ENCODE measurements at places on chromosomes 5 and 9. TPM values are rescaled to one million over a fixed set of nuclear protein-coding genes. Genes with fewer than 3 reads are reported as not detected.

GRCh38 chr9:127783111-127784008 is 2.5 kb upstream of the CDK9 start:
- H3K4me1 ChIP-seq: peaks cover 46% of the 10 kb centered on the region
- H3K4me3 ChIP-seq: no peak overlapping the region
- H3K27ac ChIP-seq: peak overlapping the region; percentile 96
- H3K36me3 ChIP-seq: peaks cover 18% of the 10 kb centered on the region
- DNase-seq: peak; percentile 93
- H3K27me3 ChIP-seq: no peaks in the 10 kb centered on the region

GRCh38 chr9:81871695-81872094 is 56.5 kb upstream of the SPATA31D4 start:
- no peak overlapping the region for H3K27ac ChIP-seq
- no peaks in the 10 kb centered on the region for H3K36me3 ChIP-seq
- no peaks in the 10 kb centered on the region for H3K4me1 ChIP-seq
- no peak for DNase-seq
- H3K4me3 ChIP-seq: no peak overlapping the region

DNA sequence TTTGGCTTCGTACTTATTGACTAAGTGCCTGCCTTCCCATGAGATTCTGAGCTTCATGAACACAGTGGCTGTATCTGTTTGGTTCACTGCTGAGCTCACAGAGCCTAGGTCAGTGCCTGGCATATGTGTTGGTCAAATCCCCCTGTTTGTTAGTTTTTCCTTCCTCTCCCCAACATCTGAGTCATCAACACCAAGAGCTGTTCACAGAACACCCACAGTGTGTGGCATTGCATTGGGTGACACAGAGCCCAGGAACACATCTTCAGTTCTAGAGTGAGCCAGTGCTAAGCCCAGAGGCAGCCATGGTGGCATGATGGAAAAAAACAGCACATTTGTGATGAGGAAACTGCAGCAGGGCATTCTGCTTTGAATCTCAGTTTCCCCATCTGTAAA is 294.6 kb downstream of the SEC61B start:
- H3K36me3 ChIP-seq: no peaks in the 10 kb centered on the region
- H3K4me1 ChIP-seq: no peaks in the 10 kb centered on the region

- peak overlapping the region; percentile 78 for H3K27ac ChIP-seq
- H3K36me3 ChIP-seq: no peaks in the 10 kb centered on the region
- DNase-seq: no peak
- H3K4me3 ChIP-seq: no peak overlapping the region
Measured at GRCh38 chr5:65128226-65128625, 353.5 kb downstream of the ADAMTS6 start.

DNA sequence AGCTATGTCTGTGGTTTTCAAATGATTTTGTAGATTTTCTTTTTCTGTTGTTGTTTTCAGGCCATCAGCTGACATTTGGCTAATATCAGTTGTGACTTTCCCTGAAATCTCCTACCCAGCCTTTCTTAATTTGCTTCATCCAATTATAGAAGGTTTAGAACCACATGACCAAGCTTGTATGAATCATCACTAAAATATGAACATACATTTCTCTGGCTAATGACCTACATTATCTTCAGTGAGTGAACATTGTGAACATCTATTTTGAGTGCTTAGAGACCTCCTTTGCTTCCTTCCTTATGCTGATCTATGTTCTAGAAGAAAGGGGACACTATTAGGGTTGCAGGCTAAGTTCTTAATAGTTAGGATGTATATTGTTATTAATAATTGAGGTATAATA is 532.5 kb downstream of the RAB3C start:
- no peak for DNase-seq
- H3K27ac ChIP-seq: no peak overlapping the region

GRCh38 chr9:99023231-99023630 is 79.5 kb downstream of the COL15A1 start:
- H3K4me3 ChIP-seq: no peak overlapping the region
- H3K27ac ChIP-seq: peak overlapping the region; percentile 64
- no peak for DNase-seq

- no peaks in the 10 kb centered on the region for H3K4me1 ChIP-seq
- no peaks in the 10 kb centered on the region for H3K36me3 ChIP-seq
- H3K27me3 ChIP-seq: peaks cover 20% of the 10 kb centered on the region
Measured at GRCh38 chr5:174175716-174176268, 130.3 kb downstream of the NSG2 start.

DNA sequence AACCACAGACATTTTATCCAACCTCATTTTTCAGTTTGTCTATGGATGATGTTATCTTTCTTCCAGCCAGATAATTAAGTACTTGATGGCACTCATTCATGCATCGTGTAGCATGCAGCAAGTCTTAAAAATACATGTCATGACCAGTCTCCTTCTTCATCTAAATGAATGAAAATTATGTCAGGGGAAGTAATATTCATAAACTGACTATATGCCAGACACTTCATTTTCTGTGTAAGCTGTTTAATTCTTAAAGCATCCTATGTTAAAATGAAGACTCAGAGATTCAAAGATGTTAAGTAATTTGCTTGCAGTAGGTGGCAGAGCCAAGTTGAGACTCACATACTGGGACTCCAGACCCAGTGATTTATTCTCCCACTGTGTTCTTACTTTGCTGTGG is 181.7 kb upstream of the CD180 start:
- H3K36me3 ChIP-seq: no peaks in the 10 kb centered on the region
- H3K4me3 ChIP-seq: no peak overlapping the region
- DNase-seq: no peak
- H3K27me3 ChIP-seq: no peaks in the 10 kb centered on the region
- H3K4me1 ChIP-seq: no peaks in the 10 kb centered on the region

GRCh38 chr5:108521841-108522506 is 140.1 kb upstream of the FBXL17 start:
- no peaks in the 10 kb centered on the region for H3K4me1 ChIP-seq
- no peaks in the 10 kb centered on the region for H3K27me3 ChIP-seq
- no peak for DNase-seq
- no peak overlapping the region for H3K4me3 ChIP-seq
- no peak overlapping the region for H3K27ac ChIP-seq

GRCh38 chr9:88052321-88052965 is 78.1 kb upstream of the CDK20 start:
- no peak overlapping the region for H3K27ac ChIP-seq
- H3K36me3 ChIP-seq: no peaks in the 10 kb centered on the region

- no peaks in the 10 kb centered on the region for H3K36me3 ChIP-seq
- H3K4me1 ChIP-seq: no peaks in the 10 kb centered on the region
- H3K4me3 ChIP-seq: no peak overlapping the region
- no peak for DNase-seq
- H3K27ac ChIP-seq: no peak overlapping the region
- H3K27me3 ChIP-seq: no peaks in the 10 kb centered on the region
Measured at GRCh38 chr5:153744751-153745150, 254.3 kb downstream of the GRIA1 start.

- H3K36me3 ChIP-seq: no peaks in the 10 kb centered on the region
- H3K27ac ChIP-seq: no peak overlapping the region
- H3K4me3 ChIP-seq: no peak overlapping the region
- DNase-seq: no peak
Measured at GRCh38 chr5:53166183-53166495, 56.6 kb upstream of the MOCS2 start.

The IL13 gene
- not detected for total RNA-seq

The FAM151B gene
- 2.6 TPM for total RNA-seq

The FGF1 gene
- 2.9 TPM for total RNA-seq

The C9 gene
- not detected for total RNA-seq

The PKD2L2 gene
- 0.39 TPM for total RNA-seq

The CCIN gene
- 1.0 TPM for total RNA-seq

The EIF4E1B gene
- not detected for total RNA-seq

The IFNA13 gene
- total RNA-seq: not detected

The CATSPER3 gene
- total RNA-seq: not detected

The IRX2 gene
- 0.17 TPM for total RNA-seq
